NCI-H1417 (cell line): ENCODE measurements at places on chromosomes 16 and 17.

DNA sequence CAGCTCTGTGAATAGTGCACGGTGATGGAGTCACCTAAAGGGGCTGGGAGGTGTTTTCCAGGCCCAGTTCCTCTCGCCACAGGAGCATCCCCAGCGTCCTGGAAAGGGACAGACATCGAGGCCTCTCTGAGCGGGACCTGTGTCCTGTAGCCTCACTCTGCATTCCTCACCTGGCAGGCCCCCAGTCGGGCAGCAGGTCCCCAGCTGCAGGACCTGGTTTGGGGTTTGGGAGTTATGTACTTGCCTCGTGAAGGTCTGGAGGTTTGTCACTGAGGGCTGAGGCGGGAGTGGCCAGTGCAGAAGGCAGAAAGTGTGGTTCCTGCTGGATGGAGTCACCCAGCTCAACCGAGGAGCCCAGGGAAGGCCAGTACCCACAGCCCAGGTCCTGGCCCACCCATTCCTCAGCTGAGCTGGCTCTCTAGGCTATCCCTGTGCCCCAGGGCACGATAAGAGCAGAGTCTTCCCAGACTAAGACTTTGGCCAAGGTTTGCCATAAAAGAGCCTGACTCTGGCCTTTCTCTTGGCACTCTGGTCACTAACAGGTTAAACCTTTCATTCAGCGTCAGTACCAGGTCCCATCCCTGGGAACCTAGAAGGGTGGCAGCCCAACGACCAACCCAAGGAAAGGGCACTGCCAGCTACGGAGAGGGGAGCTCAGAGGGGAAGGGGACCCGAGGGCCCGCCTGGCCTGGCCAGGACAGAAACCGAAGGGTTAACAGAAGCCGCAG, 24.4 kb downstream of the TBX4 start:
- no peak for DNase-seq

DNA sequence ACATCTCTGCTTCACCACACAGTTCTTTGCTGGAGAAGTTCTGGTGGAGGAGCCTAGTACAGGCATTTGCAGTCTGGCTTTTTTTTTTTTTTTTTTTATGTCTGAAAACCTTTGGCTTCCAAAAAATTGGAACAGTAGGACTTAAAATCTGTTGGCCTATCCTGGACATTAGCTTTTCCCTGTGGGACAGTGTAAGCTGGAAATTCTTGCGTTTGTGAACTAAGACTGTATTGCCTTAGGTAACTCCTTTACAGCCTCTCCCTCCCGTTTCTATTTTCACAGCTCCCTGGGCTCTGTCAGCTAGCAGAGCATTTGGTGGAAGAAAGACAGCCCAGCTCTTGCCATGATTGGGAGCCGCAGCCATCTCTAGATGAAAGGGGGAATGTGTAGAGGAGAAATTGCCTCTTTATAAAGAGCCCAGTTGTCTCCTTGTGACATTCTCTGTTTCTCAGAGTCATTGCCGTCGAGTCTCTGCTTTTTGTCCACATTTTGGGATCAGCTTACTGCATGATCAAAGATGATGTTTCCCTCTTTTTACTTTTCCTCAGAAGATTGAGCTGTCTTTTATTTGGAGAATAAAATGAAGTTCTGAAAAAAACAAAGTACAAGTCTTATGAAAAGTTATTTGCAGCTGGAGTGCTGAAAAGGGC, 227.5 kb downstream of the SPECC1 start:
- no peak for DNase-seq

- DNase-seq: no peak
Observed at GRCh38 chr16:55672471-55672870, 16.7 kb downstream of the SLC6A2 start.

GRCh38 chr16:87765473-87765775, 362 bp downstream of the KLHDC4 start:
- DNase-seq: no peak

GRCh38 chr17:6903326-6903900, 71.9 kb upstream of the TEKT1 start:
- no peak for DNase-seq

GRCh38 chr17:67819722-67820121, 5.6 kb upstream of the BPTF start:
- DNase-seq: no peak

- DNase-seq: no peak
Observed at GRCh38 chr17:42027590-42027889, 7.7 kb downstream of the NKIRAS2 start.

DNA sequence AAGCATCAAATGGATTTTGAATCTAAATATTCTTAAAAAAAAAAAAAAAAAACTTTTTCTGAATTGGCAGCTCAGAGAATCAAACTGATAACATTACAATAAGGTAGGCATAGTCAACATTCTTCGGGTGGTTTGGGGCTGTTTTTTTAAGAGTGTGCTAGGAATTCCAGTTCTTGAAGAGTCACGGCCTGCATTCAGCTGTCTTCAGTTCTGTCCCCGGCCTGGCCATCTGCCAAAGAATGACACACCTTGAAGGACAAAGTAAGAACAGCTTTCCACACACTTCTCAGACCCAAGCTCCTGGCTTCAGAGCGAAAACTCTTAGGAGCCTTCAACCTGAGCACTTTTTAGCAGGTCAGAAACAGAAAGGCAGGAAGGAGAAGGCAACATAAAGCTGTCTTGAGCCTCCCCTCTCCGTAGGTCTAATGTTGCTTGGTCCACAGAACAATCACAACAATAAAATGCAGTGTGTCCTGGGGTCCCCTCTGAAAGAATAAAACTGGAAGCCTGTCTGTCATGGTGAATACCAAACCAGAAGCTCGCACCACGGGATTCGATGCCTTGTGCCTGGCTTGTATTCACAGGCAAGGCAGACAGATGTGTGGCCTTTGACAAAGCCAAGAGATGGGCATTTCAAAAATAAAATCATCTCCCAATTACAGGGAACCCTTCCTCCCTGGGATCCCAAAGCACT, 524.4 kb upstream of the ZFHX3 start:
- DNase-seq: peak; percentile 1

GRCh38 chr16:74813109-74813641, 38.6 kb upstream of the FA2H start:
- peak; percentile 80 for DNase-seq

DNA sequence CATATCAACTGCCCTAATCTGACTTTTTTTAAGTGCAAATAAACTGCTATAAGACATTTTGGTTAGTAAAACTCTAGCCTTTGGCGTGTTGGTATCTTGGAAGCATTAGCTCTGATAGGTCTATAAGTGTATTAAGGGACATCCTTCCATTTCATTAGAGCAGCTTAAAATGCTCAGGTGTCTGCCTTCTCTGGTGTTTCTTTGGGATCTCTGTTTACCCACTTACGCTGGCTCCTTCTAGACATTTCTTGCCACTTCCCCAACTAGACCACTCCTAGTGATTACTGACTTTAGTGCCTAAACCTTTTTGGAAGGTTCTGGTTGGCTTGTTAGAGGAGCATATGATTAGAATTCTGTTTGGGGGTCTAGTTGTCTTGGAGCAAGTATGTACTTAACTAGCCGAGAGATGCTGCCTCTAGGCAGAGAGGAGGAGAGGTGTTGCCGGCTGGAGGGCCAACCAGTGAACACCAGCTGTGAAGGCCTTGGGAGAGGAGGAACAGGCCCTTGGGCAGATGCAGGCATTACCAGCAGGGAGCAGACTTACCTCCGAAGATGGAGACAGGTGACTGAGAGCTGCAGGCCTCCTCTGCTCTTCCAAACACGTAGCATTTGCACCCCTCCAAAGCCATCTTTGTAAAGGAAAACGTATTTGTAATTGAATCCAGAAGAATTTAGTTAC, 15.2 kb upstream of the CLEC18C start:
- DNase-seq: no peak

GRCh38 chr17:40180694-40181093, 3.4 kb downstream of the RAPGEFL1 start:
- DNase-seq: no peak

DNA sequence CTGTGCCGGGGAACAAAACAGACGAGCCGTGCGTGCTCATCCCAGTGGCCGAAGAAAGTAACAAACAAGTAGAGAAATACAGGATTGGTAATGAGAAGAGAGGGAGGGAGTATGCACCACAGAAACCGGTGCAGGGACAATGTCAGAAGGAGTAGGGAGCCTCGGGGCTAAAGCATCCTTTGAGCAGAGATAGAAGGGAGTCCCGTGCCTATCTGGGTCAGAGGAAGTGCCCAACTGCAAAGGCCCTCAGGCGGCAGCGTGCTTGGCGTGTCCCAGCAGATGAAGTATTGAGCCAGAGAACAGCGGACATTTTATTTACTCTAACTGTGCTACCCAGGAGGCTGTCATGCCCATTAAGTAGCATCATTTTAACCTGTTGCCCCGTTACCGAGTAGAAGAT, 114.9 kb upstream of the CACNG5 start:
- no peak for DNase-seq

DNA sequence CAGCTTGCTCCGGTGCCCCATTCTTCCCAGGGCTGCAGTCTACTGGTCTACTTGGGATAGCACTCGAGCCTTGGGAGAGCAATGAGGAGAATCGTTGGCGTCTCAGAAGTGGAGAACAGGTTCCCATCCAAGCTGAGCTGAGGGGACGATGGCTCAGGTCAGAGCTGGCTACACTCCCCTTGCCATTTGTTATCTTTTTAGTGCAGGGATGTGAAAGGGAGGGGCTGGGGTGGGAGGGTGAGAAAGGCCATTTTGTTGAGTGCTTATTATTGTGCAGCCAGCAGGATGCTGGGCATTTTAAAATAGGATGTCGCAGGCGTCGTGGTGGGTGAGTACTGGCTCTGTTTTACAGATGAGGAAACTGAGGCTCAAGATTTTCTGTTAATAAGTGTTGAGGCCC, 410.8 kb downstream of the SNX29 start:
- no peak for DNase-seq

- DNase-seq: peak; percentile 64
Observed at GRCh38 chr17:76239538-76240274, 587 bp downstream of the RNF157 start.

GRCh38 chr16:6193718-6194117, 1096.1 kb upstream of the EEF2KMT start:
- no peak for DNase-seq

- peak; percentile 87 for DNase-seq
Observed at GRCh38 chr16:50152807-50153595, at the start of gene TENT4B. Gene TENT4B, plus strand, starts transcription at chr16:50153306. Its CDS starts 316 bp downstream, at chr16:50153622.

- no peak for DNase-seq
Observed at GRCh38 chr16:13936155-13936554, 16.2 kb downstream of the ERCC4 start.

DNA sequence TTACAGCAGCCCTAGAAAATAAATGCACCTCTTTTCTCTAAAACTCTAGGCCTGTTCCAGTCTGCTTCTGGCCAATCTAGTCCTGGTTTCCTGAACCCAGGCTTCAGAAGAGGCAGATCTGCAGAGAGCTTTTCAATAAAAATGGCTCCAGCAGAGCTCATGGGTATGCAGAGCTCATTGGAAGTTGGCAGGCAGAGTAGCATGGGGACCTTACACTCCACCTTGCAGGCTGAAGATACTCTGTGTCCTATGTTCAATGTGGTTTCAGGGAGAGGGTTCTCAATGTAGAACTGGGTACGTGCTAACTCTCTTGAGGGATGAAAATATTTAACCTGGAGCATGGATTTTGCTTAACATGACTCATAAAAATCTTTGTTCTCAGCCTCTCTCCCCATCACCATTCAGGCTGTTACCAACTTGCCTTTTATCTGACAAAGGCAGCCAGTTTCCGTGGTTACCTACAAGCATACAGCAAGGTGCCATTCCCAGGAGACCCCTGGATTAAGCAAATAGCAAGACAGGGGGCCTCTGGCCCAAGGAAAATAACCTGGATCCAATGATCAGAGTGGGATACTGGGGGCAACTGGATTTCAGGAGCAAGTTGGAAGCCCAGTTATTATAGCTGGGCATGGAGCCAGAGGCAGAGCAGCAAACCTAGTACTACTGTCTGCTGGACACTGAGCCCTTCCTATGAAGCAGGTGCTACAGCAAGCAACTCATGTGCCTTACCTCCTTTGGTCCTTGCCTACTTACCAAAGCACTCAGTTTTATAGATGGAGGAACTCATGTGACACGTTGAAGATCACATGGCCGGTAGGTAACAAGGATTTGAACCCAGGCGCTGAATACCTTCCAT, 98.2 kb upstream of the DHX40 start:
- no peak for DNase-seq

GRCh38 chr16:3879887-3880564, 487 bp downstream of the CREBBP start:
- peak; percentile 49 for DNase-seq

- no peak for DNase-seq
Observed at GRCh38 chr16:86700046-86700945, 121.9 kb downstream of the FOXL1 start.

- no peak for DNase-seq
Observed at GRCh38 chr16:76518781-76519180, 241.6 kb downstream of the CNTNAP4 start.

GRCh38 chr16:340370-341091, 12.0 kb downstream of the AXIN1 start:
- no peak for DNase-seq

DNA sequence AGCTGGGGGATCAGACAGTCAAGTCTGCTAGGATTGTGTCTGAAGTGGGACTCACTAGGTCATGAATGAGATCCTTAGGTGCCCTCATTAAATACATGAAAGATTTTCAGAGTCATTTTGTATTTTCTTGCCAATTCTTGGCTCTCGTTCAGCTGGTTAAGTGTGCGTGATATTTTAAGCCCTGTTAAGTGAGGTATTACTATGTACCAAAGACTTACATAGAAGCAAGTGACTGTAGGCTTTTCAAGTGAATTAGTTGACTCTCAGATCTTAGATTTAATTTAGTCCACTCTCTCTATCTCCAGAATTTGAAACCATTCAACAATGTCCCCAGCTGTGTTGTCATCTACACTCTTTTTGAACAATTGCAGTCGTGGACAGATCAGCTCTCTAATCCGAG, 219.4 kb downstream of the FOXL1 start:
- no peak for DNase-seq

- no peak for DNase-seq
Observed at GRCh38 chr17:33014751-33015150, 23.1 kb downstream of the SPACA3 start.

GRCh38 chr16:50542703-50543102, 5.5 kb upstream of the NKD1 start:
- no peak for DNase-seq

DNA sequence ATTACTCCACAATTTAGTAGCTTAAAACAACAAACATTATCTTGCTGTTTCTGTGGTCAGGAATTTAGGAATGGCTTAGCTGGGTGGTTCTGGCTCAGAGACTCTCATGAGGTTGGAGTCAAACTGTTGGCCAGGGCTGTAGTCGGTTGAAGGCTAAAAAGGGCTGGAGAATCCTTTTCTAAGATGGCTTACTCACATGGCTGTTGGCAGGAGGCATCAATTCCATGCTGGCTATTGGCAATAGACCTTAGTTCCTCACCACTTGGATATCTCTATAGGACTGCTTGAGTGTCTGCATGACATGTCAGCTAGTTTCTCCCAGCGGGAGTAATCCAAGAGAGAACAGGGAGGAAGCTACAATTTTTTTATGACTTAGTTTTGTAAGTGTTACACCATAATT, 6.6 kb upstream of the EFCAB13 start:
- no peak for DNase-seq

- no peak for DNase-seq
Observed at GRCh38 chr16:75203667-75204409, 3.1 kb downstream of the CTRB2 start.

GRCh38 chr17:72128039-72128438, 7.2 kb downstream of the SOX9 start:
- DNase-seq: no peak
